Stimulated activated CD8-positive, alpha-beta memory T cell treated with anti-CD3 and anti-CD28 coated beads, Interleukin-4, amount 100 ng/mL, for 48 hours (primary cell): ENCODE measurements at places on chromosomes 13 and 19.

DNA sequence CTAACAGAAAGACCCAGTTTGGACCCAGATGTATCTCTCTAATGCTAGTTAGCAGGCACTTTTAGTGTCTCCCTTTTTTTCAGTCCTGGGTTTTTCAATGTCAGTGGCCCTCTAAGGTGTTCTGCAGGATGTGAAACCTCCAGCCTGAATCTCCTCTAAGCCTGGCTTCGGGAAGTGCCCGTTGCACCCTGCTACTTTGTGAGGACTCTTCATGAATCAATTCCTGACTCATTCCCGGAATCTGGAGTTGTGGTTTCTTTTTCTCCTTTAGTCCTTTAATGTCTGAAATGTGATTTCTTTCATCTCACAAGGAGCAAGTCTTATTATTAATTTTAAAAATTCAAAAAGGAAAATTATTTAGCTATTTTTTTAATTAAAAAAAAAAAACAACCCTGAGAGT lies 116.0 kb downstream of the ZNF536 start:
- DNase-seq, result no peak

GRCh38 chr19:27674701-27675100 lies 1538.2 kb downstream of the UQCRFS1 start:
- DNase-seq, result no peak

- no peak for DNase-seq
Observed at GRCh38 chr19:18176367-18177310, 3.0 kb downstream of the IFI30 start.

DNA sequence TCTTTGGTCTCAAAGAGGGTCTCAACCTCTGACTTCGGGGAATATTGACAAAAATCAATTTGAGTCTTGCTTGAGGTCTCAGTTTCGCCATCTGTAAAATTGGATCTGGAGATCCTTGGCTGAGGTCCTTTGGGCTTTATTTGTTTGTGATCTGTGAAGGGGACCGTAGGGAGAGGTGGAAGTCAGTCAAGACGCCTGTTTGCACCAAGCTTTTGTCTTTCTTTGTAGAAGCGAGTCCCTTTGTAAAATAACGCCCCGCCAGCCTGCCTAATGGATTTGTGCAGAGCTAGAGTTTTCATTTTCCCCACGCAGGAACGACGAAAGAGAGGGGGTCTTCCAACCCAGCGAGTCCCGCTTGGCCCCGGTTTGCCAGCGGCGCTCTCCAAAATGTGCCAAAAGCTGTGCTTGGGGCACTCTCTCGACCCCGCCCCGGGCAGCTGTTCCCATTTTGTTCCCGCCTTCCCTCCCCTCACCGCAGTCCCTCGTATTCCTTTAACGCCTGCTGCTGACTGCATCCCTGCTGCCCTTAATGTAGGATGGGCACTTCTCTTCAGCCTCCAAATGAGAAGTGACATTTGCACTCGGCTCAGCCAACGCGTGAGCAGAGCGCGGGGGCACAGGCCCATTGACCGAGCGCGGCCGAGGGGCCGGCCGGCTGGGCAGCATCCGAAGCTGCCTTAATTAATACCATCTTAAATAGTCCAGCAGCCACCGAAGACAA lies 13.0 kb downstream of the ZIC5 start:
- DNase-seq, result no peak

DNA sequence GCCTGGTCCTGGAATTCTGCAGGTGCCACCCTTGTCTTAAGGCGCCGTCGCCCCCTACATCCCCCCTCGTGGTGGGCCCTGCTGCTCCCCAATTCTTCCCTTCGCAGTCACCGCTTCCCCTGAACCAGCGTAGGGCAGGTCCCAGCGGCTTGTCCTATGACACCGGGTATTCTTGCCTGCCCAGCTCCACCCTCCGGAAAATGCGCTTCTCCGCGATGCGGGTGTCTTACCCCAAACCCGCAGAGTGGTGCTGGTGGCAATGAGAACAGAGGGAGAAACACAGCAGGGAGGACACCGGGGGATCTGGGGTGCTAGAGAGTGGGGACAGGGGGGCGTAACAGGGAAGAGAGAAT lies 9.0 kb downstream of the ZNF808 start:
- peak; percentile 59 for DNase-seq

DNA sequence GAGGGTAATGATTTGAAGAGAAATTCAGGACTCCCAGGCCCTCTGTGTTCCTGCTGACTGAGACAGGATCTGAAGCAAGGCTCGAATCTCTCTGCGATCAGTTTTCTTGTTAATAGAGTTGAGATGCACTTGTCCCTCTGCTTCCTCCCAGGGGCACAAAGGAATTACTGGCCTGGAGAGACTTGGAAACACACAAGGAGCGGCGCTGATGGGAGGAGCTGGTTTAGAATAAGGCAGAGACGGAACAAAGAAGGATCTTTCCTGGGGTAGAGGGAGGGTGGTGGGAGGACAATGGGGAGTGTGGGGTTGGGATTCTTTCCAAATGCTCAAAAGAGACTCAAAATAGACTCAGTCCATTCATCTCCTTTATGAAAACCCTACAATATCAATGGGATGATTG lies 719.1 kb downstream of the UQCRFS1 start:
- DNase-seq, result no peak
